Left ventricle myocardium superior (tissue), 1 donor: ENCODE measurements at places on chromosomes 2 and 18.

- DNase-seq, result no peak
These were observed 128.7 kb upstream of the GLI2 start for GRCh38 chr2:120606931-120607330.

DNA sequence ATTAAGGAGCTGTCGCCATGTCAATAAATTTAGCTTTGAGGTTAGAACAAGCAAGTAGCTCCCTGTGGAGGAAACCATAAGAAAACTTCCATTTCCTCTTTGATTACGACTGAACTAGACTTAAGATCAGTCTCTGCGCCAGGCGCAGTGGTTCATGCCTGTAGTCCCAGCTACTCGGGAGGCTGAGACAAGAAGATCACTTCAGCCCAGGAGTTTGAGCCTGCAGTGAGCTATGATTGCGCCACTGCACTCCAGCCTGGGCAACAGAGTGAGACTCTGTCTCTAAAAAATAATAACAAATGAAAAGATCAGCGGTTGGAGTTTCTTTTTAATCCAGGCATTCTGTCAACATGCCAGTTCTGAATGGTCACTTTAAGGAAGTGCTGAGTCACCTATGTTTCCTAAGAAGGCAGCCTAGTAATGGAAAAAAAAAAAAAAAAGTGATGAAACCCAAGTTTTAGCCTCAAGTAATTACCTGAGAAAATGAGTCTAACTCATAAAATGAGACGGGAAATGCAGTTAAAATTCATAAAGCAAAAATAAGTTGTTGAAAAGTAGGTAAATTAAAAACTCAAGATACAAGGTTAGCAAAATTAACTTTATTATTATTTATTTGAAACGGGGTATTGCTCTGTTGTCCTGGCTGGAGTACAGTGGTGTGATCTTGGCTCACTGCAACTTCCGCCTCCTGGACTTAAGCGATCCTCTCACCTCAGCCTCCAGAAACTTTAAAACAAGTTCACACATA lies 10.2 kb downstream of the C18orf32 start:
- no peak for DNase-seq

GRCh38 chr2:235711527-235711926 lies 217.7 kb downstream of the AGAP1 start:
- DNase-seq, result no peak

GRCh38 chr18:8705238-8705960 lies at the start of gene MTCL1:
Gene MTCL1, plus strand, starts transcription at chr18:8705556. Its CDS starts 105 bp downstream, at chr18:8705661.
- peak; percentile 57 for DNase-seq

- no peak for DNase-seq
These were observed 119.0 kb upstream of the SNTG2 start for GRCh38 chr2:831622-832021.

DNA sequence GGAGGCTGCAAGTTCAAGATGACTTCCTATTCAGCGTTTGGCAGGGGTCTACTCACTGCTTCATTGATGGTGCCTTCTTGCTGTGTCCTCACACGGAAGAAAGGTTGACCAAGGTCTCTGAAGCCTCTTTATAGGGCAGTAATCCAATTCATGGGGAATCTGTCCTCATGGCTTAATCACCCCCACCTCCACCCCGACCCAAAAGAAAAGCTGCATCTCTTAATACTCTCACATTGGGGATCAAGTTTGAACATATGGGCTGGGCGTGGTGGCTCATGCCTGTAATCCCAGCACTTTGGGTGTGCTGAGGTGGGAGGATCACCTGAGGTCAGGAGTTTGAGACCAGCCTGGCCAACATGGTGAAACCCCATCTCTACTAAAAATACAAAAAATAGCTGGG lies 36.4 kb upstream of the HNMT start:
- no peak for DNase-seq

- DNase-seq, result no peak
These were observed 1.5 kb downstream of the XDH start for GRCh38 chr2:31413025-31413424.

- no peak for DNase-seq
These were observed 40.8 kb upstream of the PTMA start for GRCh38 chr2:231667496-231667895.

DNA sequence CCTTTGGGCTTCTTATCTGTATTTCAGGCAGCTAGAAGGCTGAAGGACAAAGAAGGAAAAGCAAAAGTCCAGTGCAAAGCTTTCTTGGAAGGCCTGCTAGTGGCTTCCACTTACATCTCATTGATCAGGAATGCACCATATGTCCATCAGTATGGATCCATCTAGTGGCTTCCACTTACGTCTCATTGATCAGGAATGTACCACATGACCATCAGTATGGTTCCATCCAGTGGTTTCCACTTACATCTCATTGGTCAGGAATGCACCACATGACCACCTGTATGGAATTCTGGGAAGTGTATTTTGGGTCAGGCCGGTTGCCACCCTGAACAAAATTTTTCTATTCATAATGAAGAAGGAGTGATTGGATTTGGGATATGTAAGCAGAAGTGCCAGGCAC lies 70.6 kb downstream of the LYPD6 start:
- DNase-seq, result no peak

DNA sequence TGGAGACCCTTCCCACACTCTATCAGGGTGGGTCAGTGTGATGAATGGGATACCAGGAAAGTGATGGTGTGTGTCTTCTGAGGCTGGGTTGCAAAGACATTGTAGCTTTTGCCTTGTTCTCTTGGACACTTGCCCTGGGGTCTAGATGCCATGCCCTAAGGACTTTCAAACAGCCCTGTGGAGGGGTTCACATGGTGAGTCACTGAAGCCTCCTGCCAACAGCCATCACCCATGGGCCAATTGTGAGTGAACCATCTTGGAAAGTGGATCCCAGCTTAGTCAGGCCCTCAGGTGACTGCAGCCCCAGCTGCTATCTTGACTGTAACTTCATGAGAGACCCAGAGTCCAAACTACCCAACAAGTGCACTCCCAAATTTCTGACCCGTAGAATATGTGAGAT lies 25.8 kb upstream of the IGFBP5 start:
- no peak for DNase-seq

GRCh38 chr2:209593930-209594329 lies 170.1 kb downstream of the MAP2 start:
- DNase-seq, result no peak

- DNase-seq, result no peak
These were observed 13.3 kb upstream of the DYM start for GRCh38 chr18:49473721-49474120.

DNA sequence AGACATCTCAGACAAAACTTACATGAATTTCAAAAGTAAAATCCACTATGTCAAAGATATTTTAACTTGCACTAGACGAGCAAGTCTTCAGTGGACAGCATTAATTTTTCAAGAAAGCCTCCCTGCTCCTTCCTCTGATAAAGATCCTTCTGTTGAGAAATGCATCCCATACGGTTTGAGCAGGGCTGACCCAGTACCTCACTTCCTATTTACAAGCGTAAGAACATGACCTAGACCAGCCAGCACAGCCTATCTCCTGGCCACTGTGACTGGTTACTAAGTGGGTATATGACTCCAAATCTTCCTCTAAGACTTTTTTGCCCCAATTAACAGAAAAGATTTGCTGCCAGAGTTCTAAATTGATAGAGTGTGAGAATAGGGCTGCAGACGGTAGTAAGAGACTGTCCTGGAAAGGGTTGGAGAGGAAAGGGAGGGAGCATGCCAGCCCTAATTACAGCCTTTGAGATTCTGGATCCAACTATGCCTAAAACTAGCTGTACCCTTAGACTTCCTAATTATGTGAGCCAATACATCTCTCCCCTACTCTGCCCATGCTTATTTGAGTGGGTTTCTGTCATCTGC lies 108.4 kb downstream of the PRELID3A start:
- DNase-seq, result no peak

DNA sequence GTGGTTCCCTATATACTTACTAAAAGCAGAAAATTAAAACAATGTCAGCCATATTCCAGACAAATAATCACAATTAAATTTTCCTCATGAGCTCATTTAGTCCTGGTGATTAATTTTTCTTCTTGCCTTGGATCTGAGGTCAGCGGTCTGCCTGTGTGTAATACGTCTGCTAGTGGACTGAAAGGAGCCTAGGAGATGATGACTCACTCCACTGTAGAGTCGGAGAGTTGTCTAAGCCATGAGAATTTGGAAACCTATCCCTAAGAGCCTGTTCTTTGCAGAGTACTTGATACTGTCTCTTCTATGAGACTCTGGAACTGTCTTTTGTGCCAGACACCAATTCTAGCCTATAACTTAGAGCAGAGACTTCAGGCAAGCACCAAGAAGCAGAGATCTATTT lies 94.2 kb upstream of the RAB27B start:
- no peak for DNase-seq

- no peak for DNase-seq
These were observed 93.2 kb downstream of the SOCS6 start for GRCh38 chr18:70382017-70382416.

- DNase-seq, result no peak
These were observed 99.4 kb downstream of the CBLN2 start for GRCh38 chr18:72444798-72445155.

DNA sequence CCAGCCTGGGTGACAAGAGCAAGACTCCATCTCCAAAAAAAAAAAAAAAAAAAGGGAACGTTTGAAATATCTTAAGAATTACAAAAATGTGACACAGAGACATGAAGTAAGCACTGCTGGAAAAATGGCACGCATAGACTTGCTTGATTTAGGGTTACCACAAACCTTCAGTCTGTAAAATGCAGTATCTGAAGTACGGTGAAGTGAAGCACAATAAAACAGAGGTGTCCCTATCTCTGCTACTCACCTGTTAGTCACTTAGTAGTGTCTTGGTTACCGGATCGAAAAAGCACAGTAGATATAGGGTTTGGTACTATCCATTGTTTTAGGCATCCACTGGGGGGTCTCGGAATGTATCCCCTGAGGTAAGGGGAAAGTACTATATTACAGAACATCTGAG lies 11.6 kb upstream of the GREB1L start:
- no peak for DNase-seq

GRCh38 chr18:45954070-45954934 lies 12.8 kb downstream of the EPG5 start:
- DNase-seq, result no peak

GRCh38 chr2:36677996-36678605 lies 18.4 kb upstream of the VIT start:
- DNase-seq, result no peak

- no peak for DNase-seq
These were observed 1.3 kb upstream of the SMAD2 start for GRCh38 chr18:47931718-47932103.

DNA sequence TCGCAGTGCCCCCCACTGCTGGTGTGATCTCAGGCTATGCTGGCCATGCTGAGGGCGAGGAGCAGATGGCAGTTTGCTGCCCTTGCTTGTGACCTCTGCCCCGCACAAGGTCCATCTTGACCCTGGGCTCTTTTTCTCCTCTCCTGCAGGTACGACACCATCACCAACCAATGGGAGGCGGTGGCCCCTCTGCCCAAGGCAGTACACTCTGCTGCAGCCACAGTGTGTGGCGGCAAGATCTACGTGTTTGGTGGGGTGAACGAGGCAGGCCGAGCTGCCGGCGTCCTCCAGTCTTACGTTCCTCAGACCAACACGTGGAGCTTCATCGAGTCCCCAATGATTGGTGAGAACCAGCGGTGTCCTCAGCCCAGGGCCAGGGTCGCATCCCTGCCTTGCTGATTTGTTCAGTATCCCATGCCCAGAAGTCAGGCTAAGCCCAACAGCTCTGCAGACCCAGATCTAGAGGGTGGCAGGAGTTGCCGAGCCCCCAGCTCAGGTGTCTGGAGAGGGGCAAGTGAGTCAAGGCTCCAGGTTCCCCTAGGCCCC lies 223.8 kb downstream of the ATAD2B start:
- DNase-seq, result peak; percentile 10
